ENCODE measurements at places on chromosomes 6 and 20.
A peak's percentile ranks its signal among the peaks of the same experiment; 100 is the strongest.

- no peak for DNase-seq
Measured at GRCh38 chr20:58429303-58429702, 40.3 kb downstream of the VAPB start.

DNA sequence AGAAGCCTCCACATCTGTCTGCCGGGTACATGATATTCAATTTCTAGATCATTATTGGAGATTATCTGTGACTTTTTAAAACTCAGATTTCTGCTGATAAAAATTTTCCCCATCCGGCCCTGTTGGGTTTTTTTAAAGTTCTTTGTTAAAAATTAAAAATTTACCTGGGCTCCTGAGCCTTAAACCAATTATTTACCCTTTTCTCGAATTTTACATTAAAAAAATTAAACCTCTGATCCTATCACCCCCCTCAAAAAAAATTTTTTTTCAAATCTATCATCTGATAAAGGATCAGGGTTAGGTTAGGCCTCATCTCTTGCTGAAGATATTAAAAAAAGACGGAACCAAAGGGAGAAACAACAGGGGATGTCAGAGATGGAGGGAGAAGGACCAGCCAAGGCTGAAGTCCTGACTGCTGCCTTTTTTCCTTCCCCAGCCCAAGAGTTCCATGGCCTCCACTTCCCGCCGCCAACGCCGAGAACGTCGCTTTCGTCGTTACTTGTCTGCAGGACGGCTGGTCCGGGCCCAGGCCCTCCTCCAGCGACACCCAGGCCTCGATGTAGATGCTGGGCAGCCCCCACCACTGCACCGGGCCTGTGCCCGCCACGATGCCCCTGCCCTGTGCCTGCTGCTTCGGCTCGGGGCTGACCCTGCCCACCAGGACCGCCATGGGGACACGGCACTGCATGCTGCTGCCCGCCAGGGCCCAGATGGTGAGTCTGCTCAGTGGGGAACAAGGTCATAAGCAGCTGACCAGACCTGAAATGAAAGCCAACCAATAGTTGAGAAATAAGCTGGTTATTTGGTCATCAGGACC is 527 bp downstream of the NFKBIL1 start:
- DNase-seq = no peak

GRCh38 chr6:88869263-88870020 is 94.0 kb downstream of the RNGTT start:
- DNase-seq = no peak

DNA sequence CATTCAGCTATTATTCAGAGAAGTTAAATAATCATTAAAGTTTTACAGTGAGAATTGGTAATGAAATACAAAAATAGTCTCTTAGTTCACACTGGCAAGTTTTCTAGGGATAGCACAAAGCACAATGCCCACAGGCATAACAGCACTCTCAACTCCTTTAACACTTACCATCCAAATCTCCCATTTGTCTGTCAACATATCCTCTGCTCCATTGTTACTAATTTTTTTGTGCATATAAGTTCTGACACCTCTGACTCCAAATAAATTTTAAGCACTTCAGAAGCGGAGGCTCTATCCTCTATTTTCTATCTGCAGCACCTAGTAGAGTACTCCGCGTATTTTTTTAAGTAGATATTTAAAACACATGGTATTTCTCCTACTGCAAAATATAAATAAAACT is 15.6 kb upstream of the RSPO3 start:
- no peak for DNase-seq

- DNase-seq = no peak
Measured at GRCh38 chr6:157682856-157683481, 140.1 kb upstream of the SNX9 start.

GRCh38 chr6:15551798-15552197 is 111.0 kb downstream of the DTNBP1 start:
- peak; percentile 49 for DNase-seq

- no peak for DNase-seq
Measured at GRCh38 chr6:28165563-28165962, 23.9 kb downstream of the ZKSCAN8 start.

GRCh38 chr6:131754088-131754487 is 43.3 kb upstream of the CTAGE9 start:
- no peak for DNase-seq

DNA sequence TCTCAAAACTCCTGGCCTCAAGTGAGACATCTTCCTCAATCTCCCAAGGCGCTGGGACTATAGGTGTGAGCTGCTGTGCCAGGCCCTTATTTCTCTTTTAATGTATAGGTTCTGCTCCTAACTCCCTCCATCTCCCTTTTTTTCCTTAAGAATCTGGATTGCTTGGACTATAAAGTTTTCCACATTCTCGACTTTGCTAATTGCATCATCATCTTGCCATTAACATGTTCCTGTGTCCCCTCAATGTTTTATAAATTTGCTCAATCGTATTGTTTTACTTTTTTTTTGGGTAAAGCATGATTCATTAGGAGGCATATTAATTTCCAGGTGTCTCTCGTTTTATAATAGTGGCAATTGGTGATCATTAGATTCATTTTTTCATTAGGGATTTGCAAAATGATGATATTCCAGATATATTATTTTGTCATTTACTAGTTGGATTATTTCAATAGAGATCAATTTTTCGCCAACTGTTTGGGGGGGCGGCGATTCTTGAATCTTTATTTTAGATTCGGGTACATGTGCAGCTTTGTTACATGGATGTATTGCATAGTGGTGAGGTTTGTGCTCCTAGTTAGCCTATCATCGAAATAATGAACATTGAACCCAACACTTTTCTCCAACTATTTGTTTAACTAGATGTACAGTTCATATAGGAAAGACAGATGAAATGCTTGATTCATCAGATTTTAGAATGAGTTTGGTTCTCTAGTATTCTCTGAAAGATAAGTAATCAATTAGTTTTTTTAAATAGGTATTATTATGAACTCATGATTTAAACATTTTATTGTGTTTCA is 68.7 kb downstream of the CBFA2T2 start:
- DNase-seq = no peak

GRCh38 chr6:42043787-42044475 is 6.4 kb upstream of the TAF8 start:
- DNase-seq = peak; percentile 83

Measured in NCI-H345 (cell line).